Stimulated activated naive CD8-positive, alpha-beta T cell treated with anti-CD3 and anti-CD28 coated beads, Interleukin-15, amount 100 ng/mL, for 72 hours (primary cell): ENCODE measurements at places on chromosomes 1 and 21.
A peak's percentile ranks its signal among the peaks of the same experiment; 100 is the strongest.

DNA sequence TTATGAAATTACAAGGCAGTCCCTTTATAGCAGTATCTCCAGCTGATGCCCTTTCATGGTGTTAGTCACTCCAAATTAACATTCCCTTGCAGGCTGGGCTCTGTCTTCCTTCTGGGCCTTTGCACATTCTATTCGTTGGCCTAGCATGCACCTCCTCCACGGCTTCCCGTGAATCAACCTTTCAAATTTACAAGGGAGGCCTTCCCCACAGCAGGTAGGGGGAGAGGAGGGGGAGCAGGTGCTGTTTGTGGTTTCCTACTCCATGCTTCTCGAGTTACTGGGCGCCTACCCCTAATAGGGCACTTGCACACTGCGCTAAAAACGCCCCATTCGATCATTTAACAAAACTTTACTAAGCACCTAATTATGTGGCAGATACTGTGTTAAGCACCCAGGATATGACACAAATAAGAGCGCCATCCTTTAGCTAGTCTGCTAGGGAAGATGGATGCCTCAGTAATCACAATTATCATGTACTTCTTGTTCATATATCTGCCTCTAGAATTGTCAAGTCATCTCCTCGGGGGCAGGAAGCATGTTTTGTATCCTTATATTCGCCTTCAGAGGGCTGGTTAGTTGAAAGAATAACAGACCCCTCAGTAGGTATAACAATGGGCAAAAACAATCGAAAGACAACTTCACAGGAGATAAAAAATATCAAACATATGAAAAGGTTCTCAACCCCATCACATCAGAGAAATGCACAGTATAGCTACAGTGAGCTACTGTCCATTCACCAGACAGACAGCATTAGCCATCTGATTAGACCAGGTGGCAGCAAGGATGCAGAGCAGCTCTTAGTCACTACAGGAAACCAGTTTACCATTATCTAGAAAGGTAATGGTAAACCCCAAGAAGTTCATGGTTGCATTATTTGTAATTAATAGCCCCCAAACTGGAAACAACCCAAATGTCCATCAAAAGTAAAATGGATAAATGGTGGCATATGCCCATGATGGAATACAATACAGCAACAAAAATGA, 1.7 kb upstream of the ADAR start:
- DNase-seq = peak; percentile 28

- no peak for DNase-seq
Observed at GRCh38 chr1:228212415-228212965, 4.6 kb downstream of the OBSCN start.

DNA sequence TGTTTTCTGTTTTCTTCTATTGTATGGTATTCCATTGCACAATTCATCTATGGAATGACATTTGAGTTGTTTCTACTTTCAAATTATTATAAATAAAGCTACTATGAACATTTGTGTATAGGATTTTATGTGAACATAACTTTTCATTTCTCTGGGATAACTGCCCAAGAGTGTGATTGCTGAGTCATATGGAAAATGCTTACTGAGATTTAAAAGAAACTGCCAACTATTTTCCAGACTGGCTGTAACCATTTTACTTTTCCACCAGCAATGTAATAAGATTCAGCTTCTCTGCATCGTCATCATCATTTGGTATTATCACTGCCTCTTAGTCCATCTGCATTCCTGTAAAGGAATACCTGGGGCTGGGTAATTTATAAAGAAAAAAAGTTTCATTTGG, 779.6 kb upstream of the PRMT6 start:
- DNase-seq = no peak

DNA sequence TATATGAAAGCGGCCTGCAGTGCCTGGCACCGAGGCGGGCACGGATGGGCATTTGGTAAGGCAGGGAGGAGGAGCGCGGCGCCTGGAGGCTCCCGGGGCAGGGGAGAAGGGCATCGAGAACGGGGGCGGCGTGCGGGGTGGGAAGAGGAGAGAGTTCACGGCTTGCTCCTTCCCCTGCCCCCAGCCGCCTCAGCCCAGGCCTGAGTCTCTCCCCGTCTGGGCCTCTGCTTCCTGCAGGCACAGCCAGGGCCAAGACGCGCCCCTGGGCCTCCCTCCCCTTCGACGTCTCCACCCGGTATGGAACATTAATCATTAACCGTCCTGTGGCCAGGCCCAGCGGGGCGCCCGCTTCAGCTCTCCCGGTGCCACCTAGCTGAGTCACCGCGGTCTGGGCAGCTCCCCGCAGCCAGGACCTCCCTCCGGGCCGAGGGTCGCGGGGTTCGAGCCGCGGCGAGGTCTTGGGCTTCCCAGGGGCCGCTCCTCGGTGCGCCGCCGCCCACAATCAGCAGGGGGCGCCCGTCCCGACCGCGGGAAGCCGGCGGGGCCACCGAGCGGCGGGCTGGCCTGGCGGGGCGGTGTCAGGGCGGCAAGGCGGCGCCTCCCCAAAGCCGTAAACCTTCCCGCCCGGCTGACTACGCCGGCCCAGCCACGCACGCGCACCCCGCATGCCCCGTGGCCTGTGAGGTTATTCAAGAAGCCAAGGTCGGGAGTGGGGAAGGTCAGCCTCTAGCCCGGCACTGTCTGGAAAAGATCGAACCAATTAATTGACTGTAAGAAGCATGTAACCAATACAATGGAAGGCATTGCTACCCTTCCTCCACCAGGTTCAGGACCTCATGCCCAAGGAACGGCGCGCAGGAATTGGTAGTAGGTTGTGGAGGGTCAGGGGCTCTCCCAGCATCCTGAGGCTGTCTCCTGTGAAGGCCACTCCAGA, 23.4 kb upstream of the RD3 start:
- peak; percentile 84 for DNase-seq

DNA sequence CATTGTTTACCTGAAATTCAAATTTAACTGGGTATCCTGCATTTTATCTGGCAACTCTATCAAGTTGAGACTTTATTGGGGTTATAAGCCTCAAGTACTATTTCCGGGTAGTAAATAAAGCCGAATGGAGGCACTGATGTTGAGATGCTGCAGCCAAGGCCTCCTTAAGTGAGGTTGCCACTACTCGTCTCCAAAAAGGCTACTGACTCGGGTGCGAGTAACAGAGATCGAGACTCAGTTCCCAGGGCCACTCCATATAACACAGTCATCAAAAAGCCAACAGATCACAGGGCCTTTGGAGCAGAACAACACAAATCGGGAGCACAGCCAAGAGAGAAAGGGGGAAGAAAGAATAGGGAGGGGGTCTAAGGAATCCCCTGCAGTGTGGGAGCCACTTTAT, 524 bp downstream of the COPA start:
- no peak for DNase-seq

GRCh38 chr1:20610970-20611369, 22.1 kb downstream of the CDA start:
- no peak for DNase-seq

DNA sequence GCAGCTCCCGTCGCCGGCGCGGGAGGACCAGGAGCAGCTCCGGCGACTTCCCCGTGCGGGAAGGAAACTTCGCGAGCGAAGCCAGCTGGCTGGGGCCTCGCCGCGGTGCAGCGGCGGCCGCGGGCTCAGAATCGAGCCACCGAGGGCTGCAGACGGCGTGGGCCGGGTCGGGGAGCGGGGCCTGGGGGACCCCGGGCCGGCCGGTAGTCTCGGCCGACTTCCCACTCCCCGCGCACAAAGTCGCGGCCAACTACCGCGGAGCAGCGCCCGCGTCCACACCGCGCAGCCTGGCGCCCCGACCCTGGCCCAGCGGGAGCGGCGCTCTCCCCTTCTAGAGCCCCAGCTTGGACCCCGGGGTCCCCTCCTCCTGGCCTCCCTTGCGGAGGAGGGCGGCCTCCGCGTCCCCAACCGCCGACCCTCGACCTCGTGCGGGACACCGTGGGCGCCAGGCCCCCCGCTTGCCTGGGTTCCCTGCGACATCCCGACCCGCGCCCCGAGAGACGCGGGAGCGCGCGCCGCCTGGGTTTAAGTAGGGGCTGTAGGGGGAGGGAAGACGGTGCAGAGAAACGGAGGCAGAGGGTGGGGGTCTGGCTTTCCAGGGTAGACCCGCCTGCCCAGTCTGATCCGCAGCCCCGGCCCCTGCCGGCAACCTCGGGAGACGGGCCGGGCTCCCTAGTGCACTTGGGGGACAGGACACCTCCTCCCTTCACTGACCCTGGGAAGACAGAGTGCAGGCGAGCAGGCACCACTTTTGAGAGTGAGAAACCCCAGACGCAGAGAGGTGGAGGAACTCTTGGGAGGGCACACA, 4.7 kb downstream of the PRDM16 start:
- no peak for DNase-seq

DNA sequence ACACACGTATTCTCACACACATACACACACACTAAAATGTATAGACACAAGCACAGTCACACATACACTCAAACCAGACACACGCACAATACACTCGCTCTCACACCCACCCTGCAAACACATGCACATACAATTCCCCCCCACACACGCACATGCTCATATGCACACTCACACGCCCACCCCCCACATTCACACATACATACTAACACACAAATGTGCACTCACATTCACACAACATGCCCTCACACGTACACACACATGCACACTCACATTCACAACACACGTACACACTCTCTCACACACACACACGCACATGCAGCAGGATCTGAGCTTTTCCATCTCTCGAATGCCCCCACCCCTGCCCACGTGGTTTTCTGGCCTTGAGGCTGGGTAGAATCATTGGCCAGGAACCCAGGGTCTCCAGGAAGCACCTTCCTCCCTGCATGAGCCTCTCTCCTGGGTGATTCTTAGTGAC, 589.7 kb downstream of the PTPRU start:
- DNase-seq = no peak

GRCh38 chr1:213499444-213499843, 448.4 kb downstream of the RPS6KC1 start:
- DNase-seq = no peak

DNA sequence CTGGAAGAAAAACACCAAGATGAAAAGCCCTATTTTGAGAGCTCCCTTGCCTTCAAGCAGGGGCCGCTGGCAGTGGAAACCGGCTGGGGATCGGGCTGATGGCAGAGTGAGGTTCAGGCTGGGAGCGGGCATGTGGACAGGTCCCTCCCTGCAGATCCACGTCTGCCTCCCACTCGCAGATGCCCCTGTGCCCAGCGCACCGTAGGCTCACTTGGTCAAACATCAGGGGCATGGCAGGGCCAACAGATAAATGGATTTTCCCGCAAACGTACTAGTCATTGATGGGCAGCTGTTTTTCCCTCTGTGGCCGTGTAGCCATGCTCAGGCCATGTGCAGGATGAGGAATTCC, 6.6 kb upstream of the C1orf174 start:
- no peak for DNase-seq

- peak; percentile 48 for DNase-seq
Observed at GRCh38 chr1:172658871-172659453, at the start of gene FASLG. Gene FASLG, plus strand, starts transcription at chr1:172659103. Its CDS starts 99 bp downstream, at chr1:172659202.

DNA sequence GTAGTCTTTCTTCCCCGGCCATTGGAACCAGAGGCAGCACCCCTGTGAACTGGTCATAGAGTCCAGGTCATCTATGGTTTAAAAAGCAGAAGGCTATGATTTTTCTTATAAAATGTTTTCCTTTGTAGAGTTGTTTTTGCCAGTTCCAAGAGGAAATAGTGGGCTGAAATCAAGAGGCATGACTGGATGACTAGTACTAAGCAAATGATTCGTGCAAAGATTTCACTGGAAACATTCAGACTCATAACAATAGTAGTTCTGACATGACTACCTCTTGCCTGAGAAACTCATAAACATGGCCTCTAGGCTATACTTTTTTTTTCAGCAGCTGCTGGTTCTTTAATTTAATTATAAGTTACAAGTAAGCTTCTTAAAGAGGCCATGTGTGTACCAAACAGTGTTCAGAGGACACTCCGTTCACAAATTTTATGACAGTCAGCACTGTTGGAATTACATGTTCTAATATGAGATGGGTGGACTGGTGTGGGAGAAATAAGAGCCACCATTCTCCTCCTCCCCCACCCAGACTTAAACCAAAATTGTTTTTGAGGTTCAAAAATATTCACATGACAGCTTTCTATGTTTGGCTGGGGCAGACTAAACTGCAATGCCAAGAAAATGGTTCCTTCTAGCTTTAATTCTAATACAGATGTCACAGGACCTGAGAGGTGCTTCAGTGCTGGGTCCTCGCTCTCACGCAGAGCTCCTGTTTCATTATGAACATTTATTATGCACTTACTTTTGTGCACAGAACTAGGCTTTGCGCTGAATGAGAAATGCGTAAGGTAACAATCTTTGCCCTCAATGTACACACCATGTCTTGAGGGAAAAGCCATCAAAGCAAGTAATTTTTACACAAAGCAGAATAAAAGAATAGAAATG, 147.5 kb downstream of the ZC3H11B start:
- DNase-seq = no peak

DNA sequence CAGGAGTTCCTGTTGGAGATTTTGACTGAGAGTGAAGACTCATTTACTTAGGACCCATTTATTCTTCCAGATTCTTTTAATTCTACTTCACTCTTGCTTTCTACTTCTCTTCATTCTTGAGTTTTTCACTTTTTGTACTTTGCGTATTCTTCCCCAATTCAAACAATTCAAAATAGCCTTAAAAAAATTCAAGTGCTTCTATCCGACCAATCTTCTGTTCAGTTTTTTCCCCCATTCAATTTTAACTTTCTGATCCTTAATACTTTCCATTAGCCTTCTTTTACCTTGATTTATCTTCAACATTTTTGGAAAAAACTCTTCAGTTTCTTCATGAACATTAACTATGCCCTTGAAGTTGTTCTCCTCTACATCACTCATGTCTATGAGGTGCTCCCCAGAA, 21.1 kb downstream of the ZFYVE9 start:
- DNase-seq = no peak

DNA sequence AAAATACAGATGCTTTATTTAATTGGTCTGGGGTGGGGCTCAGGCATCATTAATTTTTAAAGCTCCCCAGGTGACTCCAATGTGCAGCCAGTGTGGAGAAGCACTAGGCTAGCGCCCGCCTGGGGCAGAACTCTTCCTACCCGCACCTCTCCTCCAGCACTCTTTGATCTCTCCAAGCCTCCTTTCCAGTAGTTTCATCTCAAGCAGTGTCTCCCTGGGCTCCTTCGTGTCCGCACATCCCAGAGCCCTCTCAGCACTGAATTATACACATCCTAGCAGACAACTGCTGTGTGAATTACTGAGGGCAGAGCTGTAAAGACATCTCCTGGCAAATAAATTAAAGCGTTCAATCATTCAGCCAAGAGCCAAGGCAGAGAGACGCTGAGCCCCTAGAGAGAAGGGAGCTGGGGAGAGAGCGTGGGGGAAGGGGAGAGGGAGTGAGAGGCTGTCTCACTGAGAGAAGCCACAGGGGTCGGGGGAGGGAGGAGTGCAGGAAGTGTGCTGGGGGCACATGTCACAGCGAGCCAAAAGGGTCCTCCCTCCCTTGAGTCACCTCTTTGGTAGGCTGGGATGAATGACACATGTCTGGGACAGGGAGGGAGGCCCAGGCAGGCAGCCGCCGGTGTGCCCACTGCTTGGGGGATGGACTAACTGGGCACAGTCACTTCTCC, 21.0 kb upstream of the PARP1 start:
- DNase-seq = no peak

DNA sequence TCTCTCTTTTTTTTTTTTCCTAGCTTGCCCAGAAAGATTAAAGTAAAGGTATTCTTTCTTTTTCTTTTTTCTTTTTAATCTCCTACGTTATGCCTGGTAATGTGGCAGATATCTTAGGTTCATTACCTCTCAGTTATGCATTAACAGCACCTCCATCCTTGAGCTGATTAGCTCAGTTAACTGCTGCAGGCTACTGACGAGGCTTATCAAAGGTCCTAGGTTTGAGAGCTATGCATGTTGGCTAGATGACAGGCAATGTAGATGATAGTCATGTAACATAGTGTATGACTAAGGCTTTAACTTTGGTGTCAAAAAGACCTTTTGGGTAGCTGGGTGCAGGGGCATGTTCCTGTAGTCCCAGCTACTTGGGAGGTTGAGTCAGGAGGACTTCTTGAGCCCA, 53.7 kb upstream of the CACYBP start:
- no peak for DNase-seq

- DNase-seq = no peak
Observed at GRCh38 chr1:179095924-179096323, 14.1 kb downstream of the TOR3A start.
